ENCODE measurements at places on chromosomes 1 and 21. TPM values are rescaled to one million over a fixed set of nuclear protein-coding genes. Genes with fewer than 3 reads are reported as not detected.

DNA sequence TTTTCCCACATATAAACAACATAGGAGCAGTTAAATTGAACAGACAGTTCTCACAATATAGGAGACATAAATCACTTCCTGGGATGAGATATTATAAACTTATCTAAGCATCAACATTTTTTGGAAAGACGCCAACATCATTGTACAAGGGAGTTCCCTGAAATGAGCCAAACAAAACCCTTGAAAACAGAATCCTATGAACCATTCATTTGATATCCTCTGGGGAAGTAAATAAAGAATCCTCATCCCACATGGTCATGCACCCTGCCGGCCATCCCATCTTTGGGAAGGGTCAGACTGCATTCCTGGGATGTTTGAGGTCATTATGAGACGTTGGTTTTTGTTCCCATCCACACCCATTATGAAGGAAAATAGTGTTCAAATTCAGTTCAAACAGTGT lies 111.8 kb upstream of the USP25 start:
- no peak overlapping the region for H3K27ac ChIP-seq
- H3K36me3 ChIP-seq = no peaks in the 10 kb centered on the region
- no peaks in the 10 kb centered on the region for H3K4me1 ChIP-seq
- H3K27me3 ChIP-seq = no peaks in the 10 kb centered on the region
- H3K4me3 ChIP-seq = no peak overlapping the region

DNA sequence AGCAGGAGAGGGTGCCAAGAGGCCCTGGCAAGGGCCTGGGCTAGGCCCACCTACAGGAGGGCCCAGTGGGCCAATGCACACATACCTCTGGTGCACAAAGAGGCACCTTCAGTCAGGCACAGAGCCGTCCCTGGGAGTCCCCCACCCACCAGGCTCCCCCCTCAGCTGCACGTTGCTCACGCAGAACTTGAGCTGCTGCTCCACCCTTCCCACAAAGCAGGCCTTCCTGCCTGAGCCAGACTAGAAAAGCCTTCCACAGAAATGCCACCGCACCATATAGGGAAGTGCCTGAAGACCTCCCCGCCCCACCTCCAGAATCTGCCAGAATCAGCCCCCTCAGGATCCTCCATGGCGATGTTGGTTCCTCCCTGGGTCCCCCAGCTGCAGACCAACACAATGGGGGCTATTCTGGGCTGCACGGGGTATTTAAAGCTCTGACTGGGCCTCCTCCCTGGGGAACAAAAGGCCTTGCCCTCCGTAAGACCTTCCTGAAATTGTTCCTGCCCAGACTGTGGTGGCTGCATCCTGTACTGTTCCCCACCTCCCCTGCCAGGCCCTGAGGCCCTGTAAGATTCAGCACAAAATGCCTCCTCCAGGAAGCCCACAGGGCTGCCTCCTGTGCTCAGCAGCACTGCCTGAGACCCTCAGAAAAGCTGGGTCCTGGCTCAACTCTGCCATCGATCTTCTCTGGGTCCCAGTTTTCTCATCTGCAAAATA lies 27.2 kb downstream of the HSPG2 start:
- H3K27ac ChIP-seq = peak overlapping the region; percentile 46
- DNase-seq = no peak

DNA sequence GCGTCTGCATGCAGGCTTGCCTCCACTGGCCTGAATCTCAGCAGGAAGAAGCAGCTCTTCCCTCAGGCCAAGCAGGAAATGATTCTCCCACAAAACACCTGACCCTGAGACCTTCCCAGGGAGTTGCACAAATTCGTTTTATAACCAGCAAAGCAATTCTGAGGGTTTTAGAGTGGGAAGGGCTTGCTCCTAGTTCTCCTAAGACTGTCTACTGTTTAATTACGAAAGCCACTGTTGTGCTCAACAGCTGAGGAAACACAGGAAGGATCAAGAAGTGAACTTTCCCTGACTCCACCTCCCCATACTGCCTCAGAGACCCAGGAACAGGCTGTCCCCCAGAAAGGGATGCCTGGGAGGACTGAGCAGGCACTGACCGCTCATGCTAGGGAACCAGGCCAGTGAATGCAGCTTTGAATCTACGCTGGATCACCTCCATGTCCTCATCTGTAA lies 37.0 kb upstream of the PUM1 start:
- H3K36me3 ChIP-seq = no peaks in the 10 kb centered on the region
- H3K4me1 ChIP-seq = peaks cover 14% of the 10 kb centered on the region
- H3K27me3 ChIP-seq = no peaks in the 10 kb centered on the region
- H3K27ac ChIP-seq = no peak overlapping the region
- no peak overlapping the region for H3K4me3 ChIP-seq

The C2CD2 gene
- 9.5 TPM for polyA plus RNA-seq

The OR2L5 gene
- polyA plus RNA-seq = not detected

The HOOK1 gene
- not detected for polyA plus RNA-seq

The PODN gene
- polyA plus RNA-seq = not detected

DNA sequence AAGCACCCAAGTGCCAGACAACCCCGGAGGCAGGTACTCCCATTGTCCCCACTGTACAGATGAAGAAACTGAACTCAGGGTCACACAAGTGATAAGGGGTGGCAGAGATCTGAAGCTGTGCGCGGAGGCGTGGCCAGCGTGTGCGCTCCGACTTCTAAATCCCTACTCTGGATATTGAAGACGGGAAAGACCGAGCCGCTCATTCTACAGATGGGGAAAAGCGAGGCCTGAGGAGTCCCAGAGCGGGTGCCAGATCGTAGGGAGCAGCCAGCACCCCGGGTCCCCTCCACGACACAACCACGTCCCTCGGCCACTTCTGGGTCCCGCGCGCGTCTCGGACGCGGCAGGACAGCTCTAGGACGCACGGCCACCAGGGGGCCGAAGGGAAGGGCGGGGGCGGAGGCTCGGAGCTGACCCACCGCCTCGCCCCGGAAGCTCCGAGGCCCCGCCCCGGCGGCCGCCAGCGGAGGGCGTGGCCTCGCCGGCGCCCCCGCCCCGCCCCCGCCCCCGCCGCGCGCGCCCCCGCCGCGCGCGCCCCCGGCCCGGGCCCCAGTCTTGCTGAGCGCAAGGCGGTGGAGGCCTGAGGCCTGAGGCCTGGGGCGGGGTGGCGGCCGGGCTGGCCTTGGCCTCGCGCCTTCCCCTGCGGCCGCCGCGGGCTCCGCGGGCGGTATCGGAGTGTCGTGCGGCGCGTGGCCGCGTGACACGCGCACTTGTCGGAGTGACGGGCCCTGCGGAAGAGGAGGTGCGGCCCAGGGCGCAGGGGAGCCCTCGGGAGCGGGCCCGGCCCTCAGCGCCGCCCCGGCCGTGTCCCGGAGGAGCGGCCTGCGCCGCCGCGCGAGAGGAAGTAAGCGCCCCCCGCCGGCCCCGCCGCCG lies at the start of gene H6PD:
Gene H6PD (plus strand): TSS at position 552 of the 873 bp plus-strand sequence. CDS start 10,161 bp downstream, outside the sequence.
- H3K4me3 ChIP-seq = peak within 1 kb of the TSS; percentile 64
- DNase-seq = peak; percentile 99
- peaks cover 12% of the 10 kb centered on the region for H3K4me1 ChIP-seq
- H3K36me3 ChIP-seq = no peaks in the 10 kb centered on the region
- peaks cover 24% of the 10 kb centered on the region for H3K27me3 ChIP-seq

Measured in K562 (cell line).